ENCODE measurements at places on chromosomes 1 and 21. TPM values are rescaled to one million over a fixed set of nuclear protein-coding genes. Genes with fewer than 3 reads are reported as not detected.

Gene VANGL1
- polyA plus RNA-seq, result 0.40 TPM

Gene CLCN6
- polyA plus RNA-seq, result 12.5 TPM

Gene CREB3L4
- 18.0 TPM for polyA plus RNA-seq

Gene LAMC2
- polyA plus RNA-seq, result 1.2 TPM

Gene PGLYRP3
- not detected for polyA plus RNA-seq

Gene OR14K1
- polyA plus RNA-seq, result not detected

Gene IKBKE
- not detected for polyA plus RNA-seq

Gene DPH2
- polyA plus RNA-seq, result 29.2 TPM

Gene NPR1
- 0.18 TPM for polyA plus RNA-seq

Gene NUF2
- 2.8 TPM for polyA plus RNA-seq

Gene HSD3B1
- not detected for polyA plus RNA-seq

Gene GPR37L1
- not detected for polyA plus RNA-seq

Gene TMEM61
- polyA plus RNA-seq, result not detected

Gene SPRR4
- not detected for polyA plus RNA-seq

Gene TRABD2B
- 0.02 TPM for polyA plus RNA-seq

Gene KCNJ15
- polyA plus RNA-seq, result not detected

Gene UTS2
- polyA plus RNA-seq, result 2.4 TPM

Gene RIMS3
- 36.9 TPM for polyA plus RNA-seq

Gene MRPS6
- 70.1 TPM for polyA plus RNA-seq

Gene C4BPA
- not detected for polyA plus RNA-seq

Gene ATAD3C
- not detected for polyA plus RNA-seq

Gene FGR
- polyA plus RNA-seq, result not detected

Gene CR1L
- polyA plus RNA-seq, result not detected

Gene CELA3A
- polyA plus RNA-seq, result not detected

Gene APOBEC4
- not detected for polyA plus RNA-seq

Gene ARHGEF10L
- polyA plus RNA-seq, result 142 TPM

Gene USP33
- polyA plus RNA-seq, result 247 TPM

Gene PPCS
- 85.1 TPM for polyA plus RNA-seq

Gene PCP4L1
- 62.5 TPM for polyA plus RNA-seq

Gene GATAD2B
- 12.0 TPM for polyA plus RNA-seq

Gene CHD5
- polyA plus RNA-seq, result 22.0 TPM

Gene HTR6
- not detected for polyA plus RNA-seq

Gene CD247
- polyA plus RNA-seq, result 0.30 TPM

Gene C1orf226
- polyA plus RNA-seq, result 10.2 TPM

Gene OR2AJ1
- not detected for polyA plus RNA-seq

Gene OR2L2
- polyA plus RNA-seq, result 0.14 TPM

Gene LCE1B
- not detected for polyA plus RNA-seq

Gene RYR2
- 3.8 TPM for polyA plus RNA-seq

Gene MSH4
- polyA plus RNA-seq, result 0.43 TPM

Gene NHLH1
- 0.90 TPM for polyA plus RNA-seq

Gene USP25
- polyA plus RNA-seq, result 15.0 TPM

Gene PTAFR
- 0.12 TPM for polyA plus RNA-seq

Gene DMBX1
- polyA plus RNA-seq, result not detected

Gene MATN1
- polyA plus RNA-seq, result 0.42 TPM

Gene MAPKAPK2
- polyA plus RNA-seq, result 9.1 TPM

Gene TMPRSS15
- 0.18 TPM for polyA plus RNA-seq

Gene CELA2B
- polyA plus RNA-seq, result not detected

Gene FLG2
- polyA plus RNA-seq, result not detected

Gene FNDC10
- polyA plus RNA-seq, result 4.5 TPM

Gene PLA2G4A
- not detected for polyA plus RNA-seq

Gene FCRL4
- not detected for polyA plus RNA-seq

Gene FCRL5
- not detected for polyA plus RNA-seq

Gene OR2W3
- polyA plus RNA-seq, result not detected

Gene TFAP2E
- 7.6 TPM for polyA plus RNA-seq

Gene BOLA1
- polyA plus RNA-seq, result 19.6 TPM

Gene ZSWIM5
- polyA plus RNA-seq, result 27.2 TPM
